Stimulated activated CD8-positive, alpha-beta memory T cell treated with anti-CD3 and anti-CD28 coated beads, Interleukin-4, amount 100 ng/mL, for 4 hours (primary cell): ENCODE measurements at places on chromosomes 16 and 17.

DNA sequence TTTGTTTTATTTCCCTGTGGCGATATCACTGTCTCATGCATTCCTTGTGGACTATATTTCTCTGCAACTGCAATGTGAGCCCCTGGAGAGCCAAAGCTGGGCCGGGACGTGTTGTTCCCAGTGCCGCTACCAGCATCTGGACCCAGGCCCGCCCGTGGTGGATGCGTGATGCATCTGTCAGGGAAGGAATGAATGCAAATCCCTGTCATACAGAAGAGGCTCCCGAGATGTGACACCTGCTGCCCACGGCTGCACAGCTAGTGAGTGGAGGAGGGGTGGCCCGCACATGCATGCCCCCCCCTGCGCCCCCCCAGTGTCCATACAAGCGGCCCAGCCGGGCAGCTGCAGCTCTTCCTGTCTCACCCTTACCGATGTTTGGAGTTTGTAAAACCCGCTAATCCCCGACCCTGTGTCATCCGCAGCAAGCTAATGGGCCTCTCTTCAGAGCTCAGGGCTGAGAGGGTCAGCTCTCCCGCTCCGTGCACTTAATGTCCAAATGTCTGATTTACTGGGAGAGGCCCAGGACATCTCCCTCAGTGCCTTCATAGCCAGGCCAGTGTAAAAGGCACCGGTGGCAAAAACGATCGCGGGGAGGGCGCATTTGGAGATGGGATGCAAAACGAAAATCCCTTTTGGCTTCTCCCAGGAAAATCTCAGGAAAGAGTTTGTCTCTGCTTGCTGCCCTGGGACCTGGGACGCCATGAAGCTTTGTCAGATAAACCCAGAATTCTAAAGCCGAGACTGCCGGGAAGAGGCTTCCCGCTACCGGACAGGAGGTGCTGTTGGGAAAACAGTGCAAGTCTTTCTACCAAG lies 91.8 kb downstream of the FOXL1 start:
- DNase-seq = no peak

GRCh38 chr17:73722165-73722564 lies 77.9 kb upstream of the SDK2 start:
- no peak for DNase-seq

DNA sequence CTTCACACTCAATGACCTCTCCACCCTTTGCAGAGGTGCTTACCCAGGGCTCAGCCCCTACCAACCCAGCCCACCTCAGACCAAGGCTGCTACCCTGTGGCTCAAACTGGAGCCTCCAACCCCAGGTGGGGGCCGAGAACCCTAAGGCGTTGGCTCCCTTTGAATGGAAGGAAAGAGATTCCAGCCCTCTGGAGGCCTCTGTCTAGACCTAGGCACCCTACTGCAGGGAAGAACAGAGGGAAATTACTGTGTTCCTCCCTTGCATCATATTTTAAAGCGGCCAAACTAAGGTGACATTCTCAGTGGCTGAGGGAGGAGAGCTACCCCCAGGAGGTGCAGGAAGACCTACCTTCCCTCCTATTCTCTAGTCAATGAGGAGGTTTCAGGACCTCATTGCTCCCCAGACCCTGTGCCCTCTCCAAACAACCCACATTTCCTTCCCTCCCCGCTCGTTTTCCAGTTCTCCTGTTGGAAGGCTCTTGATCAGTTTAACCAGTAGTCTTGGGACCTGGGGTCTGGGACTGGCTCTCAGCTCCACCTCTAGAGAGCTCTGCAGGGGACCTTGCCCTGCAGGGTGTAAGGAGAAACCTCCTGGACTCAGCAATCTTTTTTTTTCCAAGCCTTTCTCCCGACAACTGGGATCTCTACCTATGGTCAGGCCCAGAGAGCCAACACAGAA lies 5.5 kb upstream of the HOXB8 start:
- DNase-seq = no peak

DNA sequence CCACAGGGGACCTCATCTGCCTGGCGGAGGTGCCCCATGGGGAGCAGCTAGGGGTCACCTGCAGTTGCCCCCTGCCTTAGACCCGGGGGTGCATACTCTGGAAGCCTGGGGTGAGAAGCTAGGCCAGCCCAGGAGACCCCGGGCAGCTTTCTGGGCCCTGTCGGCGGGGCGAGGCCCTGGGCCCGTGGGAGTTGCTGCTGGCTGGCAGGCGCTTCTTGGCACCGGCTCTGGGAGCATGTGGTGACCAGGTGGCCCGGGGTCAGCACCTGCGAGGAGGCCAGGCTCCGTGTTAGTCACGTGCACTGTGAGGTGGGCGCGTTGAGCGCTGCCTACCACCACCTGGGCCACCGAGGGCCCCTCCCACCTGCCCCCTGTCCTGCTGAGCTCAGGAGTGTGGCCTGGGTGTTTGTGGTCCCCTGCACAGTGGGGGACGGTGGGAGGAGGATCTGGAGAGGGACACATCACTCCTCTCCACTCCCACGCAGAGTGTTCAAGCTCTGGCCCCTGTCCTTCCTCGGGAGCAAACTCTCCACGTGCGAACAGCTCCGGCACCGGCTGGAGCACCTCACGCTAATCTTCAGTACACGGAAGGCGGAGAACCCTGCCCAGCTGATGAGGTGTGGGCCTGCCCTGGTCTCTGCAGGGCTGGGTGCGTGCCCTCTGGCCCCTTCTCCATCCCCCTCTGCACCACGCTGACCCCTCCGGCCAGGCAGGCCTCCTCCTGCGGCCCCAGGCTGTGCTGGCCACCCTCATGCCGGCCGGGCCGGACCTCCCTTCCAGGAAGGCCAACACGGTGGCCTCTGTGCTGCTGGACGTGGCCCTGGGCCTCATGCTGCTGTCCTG lies 5.8 kb downstream of the PIGQ start:
- no peak for DNase-seq

GRCh38 chr16:75273054-75273925 lies 21.9 kb upstream of the BCAR1 start:
- DNase-seq = no peak

- DNase-seq = no peak
Measured at GRCh38 chr16:26567356-26567755, 499.4 kb upstream of the C16orf82 start.

DNA sequence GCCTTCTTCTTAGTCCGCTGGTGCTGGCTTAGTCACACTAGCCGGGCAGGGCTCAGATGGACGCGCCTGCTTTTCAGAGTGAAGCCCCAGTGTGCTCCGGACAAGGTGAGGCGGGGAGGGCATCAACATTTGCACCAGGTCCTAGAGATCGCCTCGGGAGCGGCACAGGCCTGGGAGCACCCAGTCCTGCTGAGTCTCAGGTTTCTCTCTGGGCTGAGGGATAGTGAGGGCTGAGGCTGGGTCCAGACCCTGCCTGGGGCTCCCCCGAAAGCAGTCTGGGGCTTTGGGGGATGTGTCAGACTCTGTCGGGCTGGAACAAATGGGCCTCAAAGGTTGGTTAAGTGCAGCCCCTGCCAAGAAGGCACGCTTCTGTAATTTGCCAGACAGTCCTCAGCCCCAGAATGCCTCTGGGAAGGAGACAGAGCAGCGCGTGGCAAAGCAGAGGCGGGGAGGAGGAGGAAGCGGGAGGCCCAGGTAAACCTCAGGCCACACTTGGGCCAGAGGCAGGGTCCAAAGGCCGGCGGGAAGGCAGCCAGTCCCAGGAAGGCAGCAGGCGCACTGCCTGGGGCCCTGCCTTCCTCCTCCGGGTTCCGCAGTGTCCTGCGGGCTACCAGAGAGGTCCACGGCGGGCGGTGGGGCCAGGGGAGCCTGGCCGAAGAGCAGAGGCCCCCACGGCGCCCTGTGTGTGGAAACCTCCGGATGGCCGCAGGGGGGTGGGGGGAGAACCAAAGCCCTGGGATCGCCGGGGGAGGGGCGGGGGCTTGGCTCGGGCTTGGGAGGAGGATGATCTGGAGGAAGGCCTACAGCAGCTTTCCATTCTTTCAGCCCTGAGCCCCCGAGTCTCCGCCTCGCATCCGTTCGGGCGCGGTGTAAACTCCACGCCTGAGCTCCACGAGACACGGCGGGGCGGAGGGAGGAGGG lies 39.5 kb upstream of the ATP2A3 start:
- no peak for DNase-seq

- DNase-seq = no peak
Measured at GRCh38 chr16:57624044-57624688, 4.3 kb upstream of the ADGRG1 start.

DNA sequence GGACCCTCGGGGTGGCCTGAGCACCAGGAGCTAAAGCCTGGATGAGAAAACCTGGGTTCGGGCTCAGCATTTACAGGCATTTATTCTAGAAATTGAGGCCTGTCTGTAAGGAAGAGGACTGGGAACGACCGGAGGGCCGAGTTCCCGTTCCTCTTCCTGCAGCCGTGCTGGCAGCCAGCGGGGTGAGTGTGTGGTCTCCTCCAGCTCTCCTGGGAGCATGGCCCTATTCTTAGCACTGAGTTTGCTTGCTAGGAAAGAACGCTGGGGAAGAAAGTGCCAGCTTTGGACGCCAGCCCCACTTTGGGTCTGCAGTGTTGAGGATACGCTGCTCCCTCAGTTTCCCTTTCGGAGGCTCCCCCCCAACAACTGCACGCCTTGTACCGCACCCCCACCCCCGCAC lies 49.6 kb downstream of the MGAT5B start:
- DNase-seq = no peak

- DNase-seq = no peak
Measured at GRCh38 chr17:13646411-13646810, 44.7 kb upstream of the HS3ST3A1 start.

GRCh38 chr17:9644910-9645751 lies at the start of gene USP43:
Gene USP43, plus strand, starts transcription at chr17:9645517. Its CDS starts 116 bp downstream, at chr17:9645633.
- DNase-seq = no peak

- DNase-seq = no peak
Measured at GRCh38 chr16:70706948-70707465, 21.2 kb upstream of the MTSS2 start.
